Smooth muscle cell of the pulmonary artery (primary cell): ENCODE measurements at places on chromosomes 5 and 9. TPM values are rescaled to one million over a fixed set of nuclear protein-coding genes. Genes with fewer than 3 reads are reported as not detected.

COL5A1 gene
- total RNA-seq = 659 and 898 TPM in 2 replicates

ENHO gene
- total RNA-seq = 0.13 TPM in 1 of 2 replicates, not detected in the other

PCDHB5 gene
- 0.36 and 2.2 TPM in 2 replicates for total RNA-seq

FST gene
- total RNA-seq = 175 and 189 TPM in 2 replicates

LECT2 gene
- total RNA-seq = not detected in 2 replicates

BASP1 gene
- total RNA-seq = 89.6 and 109 TPM in 2 replicates

CYSRT1 gene
- total RNA-seq = 0.33 and 0.66 TPM in 2 replicates

LRSAM1 gene
- 16.0 and 16.9 TPM in 2 replicates for total RNA-seq

RBM22 gene
- total RNA-seq = 17.5 and 17.6 TPM in 2 replicates

RNF183 gene
- not detected in 2 replicates for total RNA-seq

FRRS1L gene
- total RNA-seq = 0.07 and 0.10 TPM in 2 replicates

GMCL2 gene
- not detected in 2 replicates for total RNA-seq

ENTPD2 gene
- not detected in 2 replicates for total RNA-seq

CARD9 gene
- total RNA-seq = 0.85 and 3.1 TPM in 2 replicates

CCDC152 gene
- 0.26 and 3.0 TPM in 2 replicates for total RNA-seq

IFNW1 gene
- not detected in 2 replicates for total RNA-seq

BHMT2 gene
- total RNA-seq = 3.1 and 6.4 TPM in 2 replicates

AHRR gene
- total RNA-seq = 18.0 and 45.2 TPM in 2 replicates

C9orf50 gene
- 0.26 and 0.33 TPM in 2 replicates for total RNA-seq

ASPN gene
- 9.2 and 9.6 TPM in 2 replicates for total RNA-seq

PCDHGA8 gene
- total RNA-seq = 4.0 and 4.3 TPM in 2 replicates

OR2V2 gene
- total RNA-seq = not detected in 2 replicates

C5 gene
- 5.1 and 5.3 TPM in 2 replicates for total RNA-seq

PCDHB3 gene
- total RNA-seq = 0.79 and 1.6 TPM in 2 replicates

ARHGEF39 gene
- total RNA-seq = 0.26 and 0.83 TPM in 2 replicates

CARTPT gene
- not detected in 2 replicates for total RNA-seq

CDH12 gene
- not detected in 2 replicates for total RNA-seq

TAF11L10 gene
- not detected in 2 replicates for total RNA-seq

RNF130 gene
- total RNA-seq = 34.7 and 40.5 TPM in 2 replicates

DBH gene
- total RNA-seq = not detected in 2 replicates

SNX24 gene
- 14.5 and 16.2 TPM in 2 replicates for total RNA-seq

NUTM2F gene
- not detected in 2 replicates for total RNA-seq

SLC6A3 gene
- total RNA-seq = not detected in 2 replicates

PCDHGB4 gene
- 26.1 and 54.1 TPM in 2 replicates for total RNA-seq

RGS14 gene
- total RNA-seq = 2.7 and 3.3 TPM in 2 replicates

IER5L gene
- 58.8 and 71.8 TPM in 2 replicates for total RNA-seq

AGXT2 gene
- not detected in 2 replicates for total RNA-seq

TEX48 gene
- total RNA-seq = not detected in 2 replicates

SPRY4 gene
- 13.2 and 14.6 TPM in 2 replicates for total RNA-seq

KCNMB1 gene
- 0.07 and 0.39 TPM in 2 replicates for total RNA-seq

DNAH5 gene
- 0.20 and 0.43 TPM in 2 replicates for total RNA-seq

PCDHA6 gene
- 0.76 and 0.91 TPM in 2 replicates for total RNA-seq

PCDHB7 gene
- total RNA-seq = 0.33 and 1.1 TPM in 2 replicates

PHF24 gene
- 0.07 and 0.10 TPM in 2 replicates for total RNA-seq

TAS2R1 gene
- not detected in 2 replicates for total RNA-seq
